ENCODE measurements at places on chromosomes 2 and 18. TPM values are rescaled to one million over a fixed set of nuclear protein-coding genes. Genes with fewer than 3 reads are reported as not detected.

The TWIST2 gene
- polyA plus RNA-seq: 4.2 TPM

The NEB gene
- 18.1 TPM for polyA plus RNA-seq

DNA sequence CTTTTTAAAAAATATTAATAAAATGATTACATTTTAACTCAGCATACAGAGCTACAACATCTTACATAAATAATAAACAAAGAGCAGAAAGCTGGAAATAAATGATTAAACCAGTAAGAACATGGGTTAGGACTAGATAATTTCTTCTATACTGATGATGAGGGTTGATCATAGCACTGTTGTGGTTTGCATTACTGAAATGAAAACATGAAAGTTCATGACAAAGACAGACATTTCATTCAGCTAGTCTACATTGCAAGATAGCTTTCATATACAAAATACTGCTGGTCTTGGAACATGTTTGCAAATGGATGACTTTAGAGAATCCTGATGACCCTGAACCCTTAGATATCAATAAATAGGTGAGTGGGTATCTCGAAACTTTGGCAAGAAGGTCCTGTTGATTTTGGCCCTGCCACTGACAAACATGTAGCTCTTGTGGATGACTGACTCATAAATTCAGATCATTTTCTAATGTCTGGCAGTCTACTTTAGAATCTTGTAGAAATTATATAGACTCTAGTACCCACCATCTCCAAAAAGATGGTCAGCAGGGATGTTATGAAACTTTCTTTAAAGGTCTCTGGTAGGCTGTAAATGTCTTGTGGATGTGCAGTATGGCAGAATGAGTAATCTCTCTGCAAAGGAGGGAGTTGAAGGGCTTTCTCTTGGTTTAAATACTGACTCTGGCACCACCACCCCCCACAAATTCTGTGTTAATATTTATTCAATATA is 15.5 kb upstream of the CDC42EP3 start:
- DNase-seq: no peak

GRCh38 chr2:241316825-241317224 is 1.1 kb downstream of the SEPTIN2 start:
- DNase-seq: no peak

DNA sequence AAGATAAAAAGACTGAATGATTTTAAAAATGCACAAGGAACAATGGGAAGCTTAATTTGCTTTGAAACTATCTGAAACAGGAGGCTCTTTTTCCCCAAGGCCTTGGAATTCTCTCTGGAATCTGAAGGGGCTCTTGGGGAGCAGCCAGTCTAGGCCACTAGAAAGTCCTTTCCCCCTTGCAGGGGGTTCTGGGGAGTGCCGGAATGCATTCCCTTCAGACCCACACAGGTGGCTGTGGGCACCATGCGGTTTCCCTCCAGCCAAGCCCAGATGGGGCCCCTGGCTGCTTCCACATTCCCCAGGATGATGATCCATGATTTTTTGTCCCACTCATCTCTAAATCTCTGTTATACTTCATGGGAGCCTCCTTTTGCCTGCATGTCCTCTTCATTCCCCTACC is 10.7 kb downstream of the GPR45 start:
- no peak for DNase-seq

- no peak for DNase-seq
Measured at GRCh38 chr18:56532176-56532840, 106.1 kb downstream of the TXNL1 start.

Measured in left renal cortex interstitium (tissue), 4 donors.